Forelimb muscle (tissue), 1 donor: ENCODE measurements at places on chromosomes 2 and 18.

DNA sequence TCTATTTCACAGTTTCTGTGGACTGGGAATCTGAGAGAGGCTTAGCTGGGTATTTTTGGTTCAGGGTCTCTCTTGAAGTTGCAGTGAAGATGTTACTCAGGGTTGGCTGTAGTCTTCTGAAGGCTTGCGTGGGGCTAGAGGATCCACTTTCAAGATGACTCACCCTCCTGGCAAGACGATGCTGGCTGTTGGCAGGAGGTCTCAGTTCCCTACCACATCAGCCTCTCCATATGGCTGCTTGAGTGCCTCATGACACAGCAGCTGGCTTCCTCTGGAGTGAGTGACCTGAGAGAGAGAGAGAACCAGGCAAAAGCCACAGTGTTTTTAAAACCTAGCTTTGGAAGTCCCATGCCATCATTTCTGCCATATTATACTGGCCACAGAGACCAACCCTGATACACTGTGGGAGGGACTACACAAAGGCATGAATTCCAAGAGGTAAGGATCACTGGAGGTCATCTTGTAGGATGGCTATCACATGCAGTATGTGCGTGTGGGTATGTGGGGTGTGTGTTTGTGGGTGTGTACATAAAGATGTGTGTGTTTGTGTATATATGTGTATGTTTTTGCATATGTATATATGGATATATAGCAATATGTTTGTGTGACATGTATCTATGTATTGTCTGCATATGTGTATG lies 25.1 kb downstream of the DNPEP start:
- DNase-seq = peak; percentile 24

GRCh38 chr18:37442477-37442876 lies 123.1 kb downstream of the CELF4 start:
- no peak for DNase-seq

DNA sequence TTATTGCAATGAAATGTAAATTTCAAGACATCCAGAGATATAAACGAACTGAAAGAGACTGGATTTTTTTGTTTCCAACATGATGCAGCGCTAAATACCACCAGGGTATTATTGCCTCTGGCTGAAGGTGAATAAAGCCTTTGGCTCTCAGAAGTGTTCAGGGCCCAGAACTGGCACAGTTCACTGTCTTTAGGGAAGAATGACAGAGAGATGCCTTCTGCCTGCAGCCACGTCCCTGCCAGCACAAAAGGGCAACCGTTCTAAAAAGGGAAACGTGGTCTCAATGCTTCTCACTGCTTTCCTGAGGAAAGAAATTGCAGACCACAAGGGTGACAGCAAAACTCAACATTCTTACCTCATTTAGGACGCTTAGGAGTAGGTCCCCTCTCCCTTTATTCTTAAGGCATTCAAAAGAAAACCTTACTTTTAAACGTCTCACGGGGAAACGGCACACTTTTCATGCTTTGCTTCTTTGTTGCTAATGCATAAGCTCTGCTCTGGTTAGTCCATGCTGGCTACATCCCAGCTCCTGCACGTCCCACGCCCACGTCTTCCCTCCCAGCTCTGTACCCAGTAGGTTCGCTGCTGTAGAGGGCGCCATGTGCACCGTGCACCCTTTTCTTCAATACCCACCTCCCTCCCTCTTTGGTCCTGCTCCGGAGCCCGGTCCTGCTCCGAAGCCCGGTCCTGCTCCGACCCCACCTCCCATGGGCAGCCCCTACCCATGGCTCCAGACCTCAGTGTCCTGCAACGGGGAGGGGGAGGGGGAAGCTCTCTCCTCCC lies 171.0 kb downstream of the HRH4 start:
- no peak for DNase-seq

DNA sequence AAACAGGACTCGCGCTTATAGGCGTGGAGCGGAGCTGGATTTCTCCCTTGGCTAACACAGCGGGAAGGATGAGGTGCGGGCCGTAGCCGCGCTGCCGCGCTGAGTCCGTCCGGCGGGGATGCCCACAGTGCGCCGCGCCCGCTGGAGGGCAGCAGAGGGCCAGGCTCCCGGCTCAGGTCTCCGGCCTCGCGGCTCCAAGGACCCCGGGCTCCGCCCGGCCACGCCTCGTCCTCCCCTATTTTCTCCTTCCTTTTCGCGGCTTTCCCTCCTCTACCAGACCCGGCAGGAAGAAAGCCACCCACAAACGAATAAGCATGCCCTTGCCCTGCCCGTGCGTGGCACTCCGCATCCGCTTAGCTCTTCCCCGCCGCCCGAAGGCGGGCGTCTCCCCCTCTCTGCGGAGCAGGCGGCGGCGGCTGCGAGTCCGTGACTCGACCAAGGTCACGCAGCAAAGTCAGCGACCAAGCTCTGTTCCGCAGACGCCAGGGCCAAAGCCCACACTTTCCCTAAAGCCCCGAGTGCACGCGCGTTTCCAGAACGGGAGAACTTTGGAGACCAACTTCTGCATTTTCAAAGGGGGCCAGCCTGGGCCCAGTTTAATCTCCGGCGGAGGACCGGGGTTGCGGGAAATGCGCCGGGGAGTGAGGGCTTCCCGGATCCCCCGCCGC lies 48.5 kb downstream of the KCNIP3 start:
- no peak for DNase-seq

DNA sequence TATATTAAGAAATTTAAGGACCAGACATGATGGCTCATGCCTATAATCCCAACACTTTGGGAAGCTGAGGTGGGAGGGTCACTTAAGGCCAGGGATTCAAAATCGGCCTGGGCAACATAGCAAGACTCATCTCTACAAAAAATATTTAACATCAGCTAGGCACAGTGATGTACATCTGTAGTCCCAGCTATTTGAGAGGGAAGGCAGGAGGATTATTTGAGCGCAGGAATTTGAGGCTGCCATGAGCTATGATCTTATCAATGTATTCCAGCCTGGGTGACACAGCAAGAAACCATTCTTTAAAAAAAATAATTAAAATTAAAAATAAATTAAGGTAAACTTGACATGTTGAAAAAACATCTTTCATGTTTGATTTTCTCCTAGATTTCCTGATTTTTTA lies 564.2 kb downstream of the MBD2 start:
- DNase-seq = no peak

GRCh38 chr2:109248590-109248989 lies 119.6 kb downstream of the SH3RF3 start:
- DNase-seq = no peak

- DNase-seq = peak; percentile 38
Observed at GRCh38 chr2:163465440-163465839, 270.4 kb downstream of the FIGN start.

GRCh38 chr2:64865831-64866345 lies 123.3 kb upstream of the SLC1A4 start:
- DNase-seq = no peak

DNA sequence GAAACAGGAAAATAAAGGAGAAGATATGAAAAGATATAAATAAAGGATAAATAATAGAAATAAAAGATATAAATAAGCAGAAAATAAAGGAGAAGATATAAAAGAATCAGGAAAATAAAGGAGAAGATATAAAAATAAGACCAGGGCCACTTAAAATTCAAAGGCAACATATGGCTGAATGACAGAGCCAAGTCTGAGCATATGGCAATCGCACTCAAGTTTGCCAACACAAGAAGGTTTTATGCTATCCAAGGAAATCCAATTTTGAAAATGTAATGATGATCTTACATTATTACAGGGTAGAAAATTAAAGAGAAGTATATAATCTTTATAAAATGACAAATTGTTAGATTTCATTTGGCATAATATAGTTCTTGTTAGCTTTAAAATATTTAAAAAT lies 33.6 kb downstream of the USP40 start:
- no peak for DNase-seq

DNA sequence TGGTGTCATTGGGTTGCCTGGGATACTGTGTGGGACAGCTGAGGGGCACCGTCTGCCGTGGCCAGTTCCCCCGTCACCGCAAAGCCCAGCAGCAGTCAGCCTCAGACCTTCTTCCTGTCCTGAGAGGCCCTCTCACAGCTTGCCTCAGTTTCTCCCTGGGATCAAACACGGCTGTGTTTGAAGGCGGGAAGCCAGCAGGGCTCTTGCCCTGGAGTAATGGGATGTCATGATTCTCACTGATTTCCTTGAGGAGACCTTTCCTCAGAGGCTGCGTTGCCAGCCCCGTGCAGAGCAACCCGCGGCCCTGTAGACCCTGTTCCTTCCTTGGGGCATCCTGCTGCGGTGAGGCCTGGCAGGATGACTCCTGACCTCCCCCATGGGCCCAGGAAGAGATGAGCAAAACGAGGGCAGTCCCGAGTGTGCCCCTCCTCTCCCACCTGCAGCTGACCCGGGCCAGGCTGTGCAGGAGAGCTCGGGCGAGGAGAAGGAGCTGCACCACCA lies 13.9 kb upstream of the NFATC1 start:
- DNase-seq = no peak

- DNase-seq = peak; percentile 90
Observed at GRCh38 chr18:55321265-55322177, 266.5 kb downstream of the TCF4 start.

GRCh38 chr2:206176121-206176520 lies 16.4 kb downstream of the EEF1B2 start:
- DNase-seq = peak; percentile 65

DNA sequence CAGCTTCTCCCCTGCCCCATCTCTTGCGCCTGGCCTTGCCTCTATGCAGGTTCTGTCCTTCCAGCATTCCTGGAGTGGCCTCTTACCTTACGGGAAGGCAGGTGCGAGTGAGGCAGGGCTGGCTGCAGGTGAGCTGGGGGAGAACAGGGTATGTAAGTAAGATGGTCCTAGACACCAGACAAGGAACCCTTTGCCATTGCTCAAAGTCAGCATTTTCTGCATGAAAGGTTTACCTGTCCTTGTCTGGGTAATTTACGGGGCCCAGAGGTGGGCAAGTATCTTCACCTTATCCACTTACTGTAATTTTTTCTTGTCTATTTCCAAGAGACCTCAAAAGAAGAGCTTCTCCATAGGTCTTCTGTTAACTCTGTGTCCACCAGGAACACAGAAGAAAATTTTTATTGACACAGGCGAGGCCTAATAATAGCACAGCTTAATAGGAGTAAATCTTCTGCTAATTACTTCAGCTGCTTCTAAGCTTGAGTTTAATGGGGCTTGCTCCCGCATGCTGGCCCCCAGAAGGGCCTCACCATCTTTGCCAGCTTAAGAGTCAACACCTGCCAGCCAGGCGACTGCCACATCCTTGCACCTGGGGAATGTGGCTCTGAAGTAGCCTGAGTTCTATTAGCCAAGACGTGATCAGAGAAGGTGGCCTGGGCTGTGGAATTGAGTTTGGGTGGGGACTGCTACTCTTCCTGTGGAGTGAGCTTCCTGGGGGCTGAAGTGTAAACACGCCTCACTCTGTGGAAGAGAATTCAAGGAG lies 27.1 kb downstream of the PCARE start:
- no peak for DNase-seq

- DNase-seq = no peak
Observed at GRCh38 chr2:206832873-206833272, 67.5 kb downstream of the FASTKD2 start.

- DNase-seq = no peak
Observed at GRCh38 chr2:191321861-191322662, 76.9 kb downstream of the MYO1B start.

- no peak for DNase-seq
Observed at GRCh38 chr2:100292022-100292580, 30.2 kb downstream of the LONRF2 start.

DNA sequence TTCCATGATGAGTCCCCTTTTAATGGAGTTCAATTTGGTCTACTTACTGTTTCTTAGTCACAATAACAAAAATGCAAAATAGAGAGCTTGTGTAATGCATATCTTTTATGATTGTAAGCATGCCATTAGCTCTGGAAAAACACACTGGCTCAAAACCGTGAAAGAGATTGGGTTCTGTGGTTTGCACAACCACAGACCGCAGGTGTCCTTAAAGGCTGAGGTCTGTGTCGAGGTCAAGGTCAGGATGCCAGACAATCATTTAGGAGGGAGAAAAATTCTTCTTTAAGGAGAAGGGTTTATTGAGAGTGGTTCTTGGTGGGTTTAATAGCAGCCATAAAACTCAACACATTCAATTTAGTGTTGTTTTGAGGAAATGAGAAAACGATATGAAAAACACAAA lies 487.2 kb downstream of the GALR1 start:
- no peak for DNase-seq

DNA sequence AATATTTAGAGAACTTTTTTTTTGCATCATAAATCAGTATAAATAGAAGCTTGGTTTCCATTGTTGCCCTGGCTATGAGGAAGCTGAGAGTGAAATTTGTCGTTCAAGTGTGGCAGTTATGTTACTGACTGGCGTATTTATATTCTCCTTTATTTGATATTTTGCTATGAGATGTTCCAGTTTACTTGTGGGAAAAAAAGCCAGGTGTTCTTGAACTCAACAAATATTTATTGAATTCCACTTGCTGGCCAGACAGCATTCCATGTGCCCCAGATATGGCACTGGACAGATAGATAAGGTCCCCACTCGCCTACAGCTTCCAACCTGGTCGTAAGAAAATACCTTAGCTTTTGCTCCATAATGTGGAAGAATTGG lies 44.7 kb downstream of the NEDD4L start:
- no peak for DNase-seq

GRCh38 chr2:29225814-29226213 lies 110.6 kb downstream of the CLIP4 start:
- DNase-seq = no peak

GRCh38 chr2:45439788-45440773 lies 171.0 kb downstream of the SRBD1 start:
- no peak for DNase-seq

DNA sequence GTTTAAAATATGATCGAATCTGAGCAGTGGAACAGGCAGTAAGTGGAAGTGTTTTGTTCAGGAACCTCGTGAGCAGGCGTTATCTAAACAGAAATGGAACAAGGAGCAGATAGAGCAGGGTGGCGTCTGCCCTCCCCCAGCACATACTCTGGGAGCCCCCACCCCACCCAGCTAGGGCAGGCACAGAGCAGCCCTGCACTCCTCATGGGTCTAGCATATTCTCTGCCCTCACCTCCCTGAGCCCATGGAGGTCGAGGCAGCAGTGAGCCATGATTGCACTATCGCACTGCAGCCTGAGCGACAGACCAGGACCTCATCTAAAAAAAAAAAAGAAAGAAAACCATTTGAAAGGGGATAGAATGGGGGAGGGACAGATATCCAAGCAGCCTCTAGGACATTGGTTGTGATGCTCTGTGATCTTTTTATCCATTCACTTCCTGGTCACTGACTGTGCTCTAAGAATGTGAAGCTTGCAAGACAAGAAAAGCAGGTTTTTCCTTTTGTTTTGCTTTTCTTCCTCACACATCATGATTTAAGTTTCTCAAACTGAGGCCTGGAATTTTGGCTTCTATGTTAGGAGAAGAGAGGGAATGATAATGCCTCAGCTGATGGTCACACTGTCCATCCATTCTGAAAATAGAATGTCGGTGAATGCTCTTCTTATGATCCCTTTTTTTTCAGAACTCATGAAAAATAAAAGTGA lies 3.1 kb downstream of the MLPH start:
- DNase-seq = no peak
